ENCODE measurements at places on chromosomes 1 and 21. TPM values are rescaled to one million over a fixed set of nuclear protein-coding genes. Genes with fewer than 3 reads are reported as not detected.

- H3K4me1 ChIP-seq = peaks cover 81% of the 10 kb centered on the region
- no peaks in the 10 kb centered on the region for H3K27me3 ChIP-seq
- H3K27ac ChIP-seq = peak overlapping the region; percentile 88
Measured at GRCh38 chr1:201904579-201904978, 15.9 kb downstream of the SHISA4 start.

- H3K4me3 ChIP-seq = no peak overlapping the region
- no peak for DNase-seq
- H3K4me1 ChIP-seq = peaks cover 39% of the 10 kb centered on the region
- H3K36me3 ChIP-seq = no peaks in the 10 kb centered on the region
- H3K27me3 ChIP-seq = no peaks in the 10 kb centered on the region
Measured at GRCh38 chr1:28401760-28402159, 32.2 kb downstream of the PHACTR4 start.

DNA sequence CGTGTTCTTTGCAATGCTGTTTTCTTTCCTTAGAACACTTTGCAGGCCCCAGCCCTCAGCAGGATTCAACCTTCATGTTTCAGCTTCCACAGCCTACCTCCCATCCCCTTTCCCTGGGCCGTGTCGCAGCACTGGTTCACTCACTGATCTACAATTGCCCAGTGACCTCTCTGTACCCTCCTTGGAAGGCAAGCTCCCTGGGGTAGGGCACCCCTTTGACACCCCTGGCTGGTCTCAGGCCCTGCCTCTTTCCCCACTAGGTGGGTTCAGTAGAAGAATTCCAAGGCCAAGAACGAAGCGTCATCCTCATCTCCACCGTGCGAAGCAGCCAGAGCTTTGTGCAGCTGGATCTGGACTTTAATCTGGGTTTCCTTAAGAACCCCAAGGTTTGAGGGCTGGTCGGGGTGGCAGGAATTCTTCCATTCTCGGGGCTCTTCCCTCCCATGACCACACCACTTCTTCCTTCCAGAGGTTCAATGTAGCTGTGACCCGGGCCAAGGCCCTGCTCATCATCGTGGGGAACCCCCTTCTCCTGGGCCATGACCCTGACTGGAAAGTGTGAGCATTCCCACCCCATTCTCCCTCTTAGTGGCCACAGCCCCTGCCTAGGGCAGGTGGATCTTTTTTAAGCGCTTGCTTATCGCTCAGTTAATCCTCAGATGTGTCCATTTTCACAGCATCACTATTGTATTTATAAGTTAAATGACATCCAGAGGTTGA is 7.3 kb downstream of the RHOC start:
- peaks cover 16% of the 10 kb centered on the region for H3K36me3 ChIP-seq
- peak overlapping the region; percentile 65 for H3K27ac ChIP-seq
- no peak overlapping the region for H3K4me3 ChIP-seq
- peaks cover 52% of the 10 kb centered on the region for H3K4me1 ChIP-seq

- H3K36me3 ChIP-seq = no peaks in the 10 kb centered on the region
- H3K27ac ChIP-seq = no peak overlapping the region
- no peak overlapping the region for H3K4me3 ChIP-seq
Measured at GRCh38 chr1:26016258-26016952, 5.2 kb upstream of the EXTL1 start.

GRCh38 chr21:37088186-37088735 is 15.2 kb downstream of the TTC3 start:
- H3K36me3 ChIP-seq = no peaks in the 10 kb centered on the region
- no peak overlapping the region for H3K4me3 ChIP-seq
- DNase-seq = no peak
- no peak overlapping the region for H3K27ac ChIP-seq
- H3K4me1 ChIP-seq = peaks cover 2% of the 10 kb centered on the region

DNA sequence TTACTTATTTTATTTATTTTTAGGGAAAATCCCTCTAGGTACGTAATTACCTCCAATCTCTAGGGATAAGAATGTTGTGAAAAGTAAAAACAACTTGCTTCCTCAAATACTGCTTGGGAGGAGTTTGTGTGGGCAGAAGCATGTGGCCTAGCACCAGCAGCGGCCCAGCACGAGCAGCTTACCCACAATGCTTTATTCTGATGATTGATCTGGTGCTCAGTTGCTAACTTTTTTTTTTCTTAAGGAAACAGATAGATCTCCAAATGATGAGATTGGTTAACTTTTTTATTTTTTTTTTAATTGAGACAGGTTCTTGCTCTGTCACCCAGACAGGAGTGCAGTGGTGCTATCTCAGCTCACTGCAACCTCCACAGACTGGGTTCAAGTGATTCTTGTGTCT is 4.2 kb downstream of the CLIC6 start:
- no peak overlapping the region for H3K27ac ChIP-seq
- no peak for DNase-seq
- no peaks in the 10 kb centered on the region for H3K27me3 ChIP-seq
- peaks cover 12% of the 10 kb centered on the region for H3K4me1 ChIP-seq
- no peak overlapping the region for H3K4me3 ChIP-seq

- H3K27me3 ChIP-seq = no peaks in the 10 kb centered on the region
- no peaks in the 10 kb centered on the region for H3K4me1 ChIP-seq
- no peak for DNase-seq
- H3K27ac ChIP-seq = no peak overlapping the region
- no peaks in the 10 kb centered on the region for H3K36me3 ChIP-seq
Measured at GRCh38 chr1:231807541-231807940, 181.0 kb downstream of the DISC1 start.

- H3K27me3 ChIP-seq = no peaks in the 10 kb centered on the region
- no peak overlapping the region for H3K4me3 ChIP-seq
- no peak overlapping the region for H3K27ac ChIP-seq
- no peak for DNase-seq
- H3K36me3 ChIP-seq = no peaks in the 10 kb centered on the region
- H3K4me1 ChIP-seq = no peaks in the 10 kb centered on the region
Measured at GRCh38 chr1:224745924-224746323, 129.8 kb downstream of the CNIH3 start.

DNA sequence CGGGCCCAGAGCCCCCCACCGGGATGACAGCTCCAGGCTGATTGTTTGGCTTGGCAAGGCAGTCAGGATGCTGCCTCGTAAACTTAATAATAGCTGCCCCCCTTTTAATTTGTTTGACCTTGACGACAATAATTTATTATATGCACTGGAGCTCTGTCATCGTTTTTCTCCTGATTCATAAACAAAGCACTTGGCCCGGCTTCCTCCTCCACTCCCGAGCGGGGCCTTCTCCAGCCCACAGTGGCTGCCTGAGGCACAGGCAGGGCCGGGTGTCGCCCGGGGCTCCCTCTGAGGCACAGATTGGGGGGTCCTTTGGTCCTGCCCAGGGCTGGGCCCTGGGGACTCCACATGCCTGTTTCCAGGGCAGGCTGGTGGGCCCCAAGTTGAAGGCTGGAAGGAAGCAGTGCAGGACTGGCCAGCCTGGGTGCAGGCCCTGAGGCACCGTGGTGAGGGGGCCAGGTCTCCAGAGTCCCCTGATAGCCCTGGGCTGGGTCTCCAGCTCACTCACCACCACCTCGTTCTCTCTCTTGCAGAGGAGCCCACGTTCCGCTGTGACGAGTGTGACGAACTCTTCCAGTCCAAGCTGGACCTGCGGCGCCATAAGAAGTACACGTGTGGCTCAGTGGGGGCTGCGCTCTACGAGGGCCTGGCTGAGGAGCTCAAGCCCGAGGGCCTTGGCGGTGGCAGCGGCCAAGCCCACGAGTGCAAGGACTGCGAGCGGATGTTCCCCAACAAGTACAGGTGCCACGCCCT is 52.0 kb upstream of the ARHGEF16 start:
- H3K4me3 ChIP-seq = no peak overlapping the region
- no peak overlapping the region for H3K27ac ChIP-seq
- no peaks in the 10 kb centered on the region for H3K27me3 ChIP-seq
- no peaks in the 10 kb centered on the region for H3K4me1 ChIP-seq
- H3K36me3 ChIP-seq = no peaks in the 10 kb centered on the region

DNA sequence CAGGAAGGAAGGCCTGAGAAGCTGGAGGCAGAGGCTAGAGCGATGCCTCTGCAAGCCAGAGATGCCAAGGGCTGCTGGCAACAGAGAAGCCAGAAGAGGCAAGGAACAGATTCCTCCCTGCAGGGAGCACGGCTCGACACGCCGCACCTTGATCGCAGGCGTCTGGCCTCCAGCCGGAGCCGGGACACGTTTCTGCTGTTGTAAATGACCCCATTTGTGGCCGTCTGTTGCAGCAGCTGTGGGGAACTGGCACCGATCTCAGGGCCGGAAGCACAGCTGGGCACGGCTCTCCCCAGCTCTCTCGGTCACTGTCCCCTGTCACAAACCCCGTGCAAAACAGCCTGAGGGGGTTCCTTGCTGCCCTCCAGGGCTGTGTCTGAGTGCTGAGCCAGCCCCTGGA is 59.6 kb downstream of the SIK1 start:
- H3K27me3 ChIP-seq = no peaks in the 10 kb centered on the region
- DNase-seq = no peak
- peaks cover 13% of the 10 kb centered on the region for H3K4me1 ChIP-seq
- H3K4me3 ChIP-seq = no peak overlapping the region
- no peak overlapping the region for H3K27ac ChIP-seq
- H3K36me3 ChIP-seq = no peaks in the 10 kb centered on the region

ZNF695 gene
- not detected for total RNA-seq

ZBTB8B gene
- total RNA-seq = not detected

S100A10 gene
- total RNA-seq = 14.2 TPM

TSPAN2 gene
- 4.6 TPM for total RNA-seq

HPCAL4 gene
- 0.40 TPM for total RNA-seq

CBR3 gene
- 5.8 TPM for total RNA-seq

Data from thyroid gland (tissue), 4 donors.